Right renal pelvis (tissue), 4 donors: ENCODE measurements at places on chromosomes 5 and 9. TPM values are rescaled to one million over a fixed set of nuclear protein-coding genes. Genes with fewer than 3 reads are reported as not detected.

GRCh38 chr9:113564498-113565237 lies 101.1 kb downstream of the RGS3 start:
- no peak for DNase-seq

- DNase-seq, result no peak
These were observed 137.3 kb upstream of the KLF9 start for GRCh38 chr9:70551801-70552200.

The TMEM215 gene
- polyA plus RNA-seq, result 0.13 TPM

- DNase-seq, result peak; percentile 61
These were observed 243.8 kb downstream of the BNC2 start for GRCh38 chr9:16626577-16627130.

The ERCC8 gene
- polyA plus RNA-seq, result 28.0 TPM
